ENCODE measurements at places on chromosomes 6 and 20. TPM values are rescaled to one million over a fixed set of nuclear protein-coding genes. Genes with fewer than 3 reads are reported as not detected.

Gene PDE10A
- 18.9 TPM for total RNA-seq

Gene FAM217A
- total RNA-seq, result not detected

Gene C6orf120
- 41.6 TPM for total RNA-seq

Gene FAM83B
- not detected for total RNA-seq

Gene SOX18
- total RNA-seq, result 25.5 TPM

Gene PRKN
- total RNA-seq, result 2.1 TPM

Gene CLPSL2
- not detected for total RNA-seq

Gene OR2H1
- total RNA-seq, result not detected

Gene RBL1
- 34.7 TPM for total RNA-seq

Gene SLC17A4
- not detected for total RNA-seq

Gene OR12D3
- total RNA-seq, result not detected

Gene MLN
- total RNA-seq, result not detected

Gene PGBD1
- total RNA-seq, result 9.1 TPM

Gene HTR1E
- not detected for total RNA-seq

Gene ACTR5
- 10.0 TPM for total RNA-seq

Gene MATN4
- total RNA-seq, result not detected
